Activated naive CD4-positive, alpha-beta T cell treated with Interleukin-2 at 50 U/mL for 16 hours (primary cell): ENCODE measurements at places on chromosomes 1 and 21.
A peak's percentile ranks its signal among the peaks of the same experiment; 100 is the strongest.

DNA sequence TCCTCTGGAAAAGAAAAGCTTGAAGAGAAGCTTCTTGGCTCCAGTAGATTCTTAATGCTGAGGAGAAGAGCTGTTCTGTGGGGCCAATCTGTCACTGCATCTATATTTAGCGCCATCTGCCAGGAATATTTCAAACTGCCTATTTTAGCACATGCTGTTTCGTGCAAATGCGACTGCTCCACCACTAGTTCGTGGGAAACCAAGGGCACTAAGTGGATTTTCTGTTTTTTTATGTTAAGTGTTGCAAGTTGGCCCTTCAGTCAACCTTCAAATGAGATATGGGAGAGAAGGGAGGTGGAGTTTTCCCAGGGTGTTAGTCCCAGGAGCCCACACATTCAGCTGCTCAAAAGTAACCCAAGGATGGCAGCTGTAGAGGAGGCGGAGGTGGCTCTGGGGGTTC, 91.9 kb downstream of the TSEN15 start:
- DNase-seq, result no peak

GRCh38 chr1:40076895-40077312, 20.1 kb downstream of the PPT1 start:
- DNase-seq, result no peak

GRCh38 chr1:218439541-218440295, 94.6 kb downstream of the TGFB2 start:
- no peak for DNase-seq

DNA sequence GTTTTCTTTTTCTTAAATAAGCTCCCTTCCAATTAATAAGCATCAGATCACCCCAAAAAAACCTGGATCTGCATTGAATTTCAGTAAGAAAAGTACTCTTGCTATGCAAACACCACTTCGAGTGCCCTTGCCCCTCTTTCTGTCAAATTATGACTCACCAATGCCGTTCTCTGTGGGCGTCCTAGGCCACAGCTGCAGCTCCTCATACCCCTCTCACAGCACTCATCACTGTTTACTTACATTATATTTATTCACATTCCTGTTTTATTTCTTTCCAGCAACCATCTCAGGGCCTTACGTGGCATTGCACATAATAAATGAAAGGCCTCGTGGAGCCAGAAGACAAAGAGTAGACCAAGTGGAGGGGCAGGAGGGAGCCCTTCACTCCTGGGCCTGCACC, 99.1 kb upstream of the CTTNBP2NL start:
- no peak for DNase-seq

DNA sequence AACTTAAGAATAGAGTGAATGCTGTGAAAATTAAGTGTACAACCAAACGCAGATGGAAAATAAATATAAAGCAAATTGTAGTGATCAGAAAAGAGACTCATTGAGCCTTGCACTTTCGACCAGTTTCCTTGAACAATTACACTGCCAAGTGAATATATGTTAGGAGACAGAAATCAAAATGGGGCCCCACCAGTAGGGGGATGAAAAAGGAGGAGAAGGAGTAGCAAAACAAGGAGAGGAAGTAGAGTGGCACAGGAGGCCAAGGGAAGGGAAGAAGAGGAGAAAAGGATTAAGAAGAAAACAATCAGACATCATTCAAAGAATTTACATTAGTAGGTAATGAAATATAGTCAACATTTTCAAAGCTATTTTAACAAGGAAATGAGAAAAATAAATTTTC, 1770.6 kb downstream of the PLA2G4A start:
- no peak for DNase-seq

GRCh38 chr1:163071405-163072255, 2.5 kb downstream of the RGS4 start:
- peak; percentile 21 for DNase-seq

- no peak for DNase-seq
Observed at GRCh38 chr1:198943484-198944187, 304.8 kb downstream of the PTPRC start.

DNA sequence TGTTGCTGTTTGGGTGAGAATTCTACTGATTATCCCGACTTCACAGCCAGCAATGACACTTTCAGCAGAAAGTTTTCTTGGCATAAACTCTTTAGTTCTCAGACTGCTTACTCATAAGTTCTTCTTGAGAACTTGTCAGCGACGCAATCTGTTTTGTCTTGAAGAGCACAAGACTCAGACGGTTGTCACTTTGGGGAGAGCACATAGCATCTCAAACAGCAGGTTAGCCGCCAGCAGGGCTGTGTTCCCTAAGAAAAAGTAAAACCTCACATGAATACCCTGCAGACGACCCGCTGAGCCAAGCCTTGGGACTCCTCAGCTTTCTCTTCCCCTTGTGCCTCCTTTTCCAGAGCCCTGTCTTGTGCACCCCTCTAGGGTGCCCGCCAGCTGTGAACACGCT, 11.4 kb downstream of the AGMAT start:
- DNase-seq, result no peak

DNA sequence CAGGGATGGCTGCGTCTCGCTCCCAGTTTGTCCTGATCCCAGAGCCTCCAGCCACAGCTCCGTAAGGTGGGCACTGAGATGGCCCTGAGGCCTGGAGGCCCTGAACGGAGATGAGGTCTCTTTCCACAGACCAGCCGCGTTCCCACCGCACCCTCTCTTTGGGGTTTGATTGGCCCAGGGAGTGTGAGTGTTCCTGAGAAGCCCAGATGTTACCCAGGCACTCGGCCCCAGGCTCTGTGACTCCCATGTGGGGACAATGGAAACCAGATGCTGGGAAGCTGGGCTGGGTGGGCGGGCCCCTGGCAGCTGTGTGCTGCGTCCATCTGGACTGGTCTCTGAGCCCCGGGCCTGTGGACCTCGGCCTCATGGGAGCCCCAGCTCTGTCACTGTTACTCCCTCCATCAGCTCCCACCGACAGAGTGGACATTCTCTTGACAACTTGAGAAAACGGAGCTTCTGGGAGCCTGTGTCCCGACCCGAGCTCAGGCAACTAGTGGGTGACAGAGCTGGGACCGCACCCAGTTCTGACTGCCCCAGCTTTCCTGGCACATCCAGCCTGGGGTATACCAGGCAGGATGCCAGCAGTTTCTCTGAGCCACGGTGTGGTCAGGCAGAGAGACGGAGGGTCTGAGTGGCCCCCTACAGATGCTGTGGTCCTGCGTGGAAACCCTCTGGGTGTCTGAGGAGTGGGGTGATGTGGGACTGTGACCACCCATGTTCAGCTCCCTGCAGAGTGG, 9.8 kb upstream of the COL6A1 start:
- no peak for DNase-seq

DNA sequence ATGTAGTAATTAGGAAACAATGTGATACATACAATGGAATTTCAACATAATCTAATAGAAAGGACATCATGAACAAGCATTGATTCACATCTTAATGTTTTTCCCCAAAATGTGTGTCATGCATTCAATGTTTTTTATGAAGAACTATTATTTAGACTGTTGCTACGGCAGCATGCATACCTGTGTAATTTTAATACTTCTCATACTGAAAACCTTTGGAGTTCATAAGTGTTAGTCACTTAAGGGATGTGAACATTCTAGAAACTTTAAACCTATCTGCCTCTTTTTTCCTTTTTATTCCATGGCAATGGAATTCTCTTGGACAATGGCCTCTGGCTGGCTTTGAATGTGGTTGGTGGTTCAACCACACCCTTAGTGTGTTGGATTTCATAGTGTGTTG, 48.6 kb downstream of the TMPRSS15 start:
- DNase-seq, result no peak

- DNase-seq, result no peak
Observed at GRCh38 chr21:27168084-27168483, 201.2 kb upstream of the ADAMTS5 start.

- no peak for DNase-seq
Observed at GRCh38 chr1:229254910-229255541, 15.9 kb upstream of the RAB4A start.

- DNase-seq, result no peak
Observed at GRCh38 chr1:192633533-192634253, 2.3 kb upstream of the RGS13 start.

DNA sequence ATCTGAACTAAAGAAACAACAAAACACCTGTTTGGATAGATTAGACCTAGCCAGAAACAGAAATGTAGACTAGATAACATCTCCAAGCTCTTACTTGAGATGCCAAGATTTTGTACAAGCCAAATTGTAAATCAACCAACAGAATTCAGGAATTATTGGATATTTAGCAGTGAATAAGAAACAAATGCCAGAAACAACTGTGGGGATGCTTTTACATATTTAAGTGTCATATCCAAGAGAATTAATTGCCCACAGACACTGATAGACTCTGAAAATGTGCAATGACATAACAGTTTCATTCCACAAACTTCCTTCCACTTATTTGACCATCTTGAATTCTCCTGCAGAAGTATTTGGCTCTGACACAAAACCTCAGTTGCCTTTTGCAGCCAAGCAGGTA, 92.3 kb downstream of the SGIP1 start:
- no peak for DNase-seq

DNA sequence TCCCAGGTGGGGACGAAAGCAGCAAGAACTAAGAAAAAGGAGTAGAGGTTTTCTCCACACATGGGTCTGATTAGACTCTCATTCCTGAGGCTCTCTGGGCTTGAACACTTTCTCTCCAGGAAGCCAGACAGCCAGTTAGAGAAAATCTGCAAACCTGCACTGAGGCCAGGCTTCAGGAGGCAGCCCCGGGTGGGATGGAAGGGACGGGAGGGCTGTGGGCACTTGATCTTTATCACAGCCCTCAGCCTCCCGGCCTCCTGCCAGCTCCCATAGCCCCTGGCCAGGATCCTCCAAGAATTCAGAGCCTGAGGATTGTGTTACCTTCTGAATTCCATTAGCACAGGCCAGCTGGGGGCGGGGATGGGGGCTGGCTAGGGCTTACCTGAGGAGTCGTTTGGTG, 40.1 kb downstream of the SERTAD4 start:
- no peak for DNase-seq

DNA sequence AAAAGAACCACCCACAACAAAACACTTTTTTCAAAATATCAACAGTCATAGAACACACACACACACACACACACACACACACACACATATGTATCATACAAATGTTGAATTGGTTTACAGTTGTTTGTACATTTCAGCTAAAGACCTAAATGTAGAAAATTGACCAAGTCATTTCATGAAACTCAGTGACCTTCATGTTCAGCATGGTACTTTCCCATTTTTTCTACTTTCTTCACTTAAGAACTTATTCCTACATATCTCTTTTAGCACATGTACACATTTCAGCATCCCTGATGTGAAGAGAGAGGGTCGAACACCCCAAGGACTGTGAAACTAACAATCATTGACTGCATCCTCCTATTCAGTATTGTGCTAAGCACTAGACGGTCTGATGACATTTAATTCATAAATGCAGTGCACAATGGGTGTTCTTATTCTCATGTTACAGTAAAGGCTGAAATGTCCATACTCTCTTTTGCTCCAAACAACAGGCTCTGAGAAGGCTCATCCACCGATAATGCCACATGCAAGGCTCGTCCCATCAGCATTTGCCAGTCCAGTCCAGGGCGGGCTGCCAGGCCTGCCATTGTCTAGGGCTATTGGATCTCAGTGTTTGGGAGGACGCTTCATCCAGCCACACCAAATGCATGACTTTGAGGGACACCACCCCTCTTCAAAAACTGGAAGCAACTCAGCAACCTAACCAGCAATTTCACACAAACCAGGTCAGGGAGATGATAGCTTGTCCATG, 150.1 kb upstream of the RUNX1 start:
- DNase-seq, result no peak

GRCh38 chr1:109385417-109385816, 12.3 kb downstream of the SORT1 start:
- no peak for DNase-seq

DNA sequence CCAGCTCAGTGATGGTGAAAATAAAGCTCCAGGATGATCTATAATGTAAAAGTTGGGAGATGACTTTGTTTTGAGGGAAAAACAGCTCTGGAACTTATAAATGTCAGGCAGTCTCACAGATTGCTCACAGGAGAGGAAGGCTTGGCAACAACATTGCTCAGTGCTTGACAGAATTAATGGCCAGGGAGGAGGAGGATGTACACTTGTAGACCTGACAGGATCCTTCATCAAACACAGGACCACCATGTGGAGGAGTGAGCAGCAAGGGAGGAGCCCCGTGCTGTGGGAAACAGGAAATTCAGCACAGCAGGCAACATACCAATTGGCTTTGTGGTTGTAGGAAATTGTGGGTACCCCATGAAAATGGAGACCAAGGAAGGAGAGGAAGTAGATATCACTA, 291.8 kb upstream of the CAMK1G start:
- no peak for DNase-seq

- no peak for DNase-seq
Observed at GRCh38 chr1:201396861-201397464, 2.2 kb downstream of the LAD1 start.

GRCh38 chr1:150546294-150546937, 2.8 kb upstream of the ADAMTSL4 start:
- no peak for DNase-seq

DNA sequence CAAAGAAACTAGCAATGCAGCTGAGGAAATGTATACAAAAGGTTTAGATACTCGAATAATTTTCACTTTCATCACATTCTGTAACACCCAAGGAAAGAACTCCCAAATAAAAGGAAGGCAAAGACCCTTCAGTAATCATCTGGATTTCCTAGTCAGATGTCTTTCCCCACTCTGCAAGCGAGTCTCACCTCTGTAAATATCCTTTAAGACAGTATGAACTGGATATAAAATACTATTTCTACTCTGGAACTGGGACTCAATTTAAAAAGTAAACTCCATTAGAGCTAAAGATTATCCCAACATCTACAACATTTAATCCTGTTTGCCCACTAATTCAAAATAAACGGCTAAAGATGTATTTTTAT, 27.0 kb downstream of the C2CD2 start:
- no peak for DNase-seq

- peak; percentile 44 for DNase-seq
Observed at GRCh38 chr1:55214212-55214933, 791 bp downstream of the USP24 start.

- no peak for DNase-seq
Observed at GRCh38 chr1:8276173-8276914, 41.6 kb upstream of the SLC45A1 start.

DNA sequence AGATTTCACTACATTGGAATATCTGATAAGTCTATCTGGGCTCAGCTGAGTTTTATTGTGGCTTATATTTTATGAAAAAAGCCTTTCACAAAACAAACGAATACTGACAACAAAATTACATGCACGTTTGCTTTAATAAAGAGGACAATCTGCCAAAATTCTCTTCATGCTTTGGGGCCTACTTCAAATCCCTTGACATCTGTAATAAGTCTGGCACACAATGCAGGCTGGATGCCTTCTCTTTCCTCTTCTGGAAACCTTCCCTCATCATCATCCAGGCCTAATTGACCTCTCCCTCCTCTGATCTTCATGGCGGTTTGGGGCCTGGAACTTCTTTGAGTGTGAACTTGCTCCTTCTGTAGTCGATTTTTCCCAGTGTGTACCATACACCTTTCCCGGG, 70.3 kb downstream of the MAP10 start:
- no peak for DNase-seq

DNA sequence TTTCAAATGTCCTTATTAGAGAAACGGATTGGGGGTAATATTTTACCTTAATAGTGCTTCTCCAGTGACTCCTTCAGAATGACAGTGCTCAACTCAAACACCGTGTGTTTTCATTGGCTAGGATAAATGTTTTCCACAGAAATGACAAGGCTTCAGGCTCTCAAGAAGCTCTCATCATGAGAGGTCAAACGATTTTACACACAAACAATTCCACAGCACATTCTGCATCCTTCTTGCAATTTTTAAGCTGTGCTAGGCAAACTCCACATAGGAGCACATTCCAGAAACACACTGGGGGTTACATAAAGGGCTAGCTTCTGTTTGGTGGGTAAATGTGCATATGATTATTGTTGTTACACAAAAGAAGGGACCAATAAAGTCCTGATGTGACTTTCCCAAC, 75.5 kb upstream of the IPO9 start:
- DNase-seq, result no peak

- DNase-seq, result no peak
Observed at GRCh38 chr1:223635236-223635635, 30.3 kb downstream of the CAPN8 start.
